ENCODE measurements at places on chromosomes 12 and 14.
A peak's percentile ranks its signal among the peaks of the same experiment; 100 is the strongest.

GRCh38 chr12:51071663-51072062 lies 11.7 kb downstream of the CSRNP2 start:
- DNase-seq, result no peak

- DNase-seq, result no peak
Observed at GRCh38 chr12:68833508-68833907, 25.5 kb downstream of the MDM2 start.

GRCh38 chr12:113475451-113476175 lies 3.9 kb upstream of the LHX5 start:
- no peak for DNase-seq

DNA sequence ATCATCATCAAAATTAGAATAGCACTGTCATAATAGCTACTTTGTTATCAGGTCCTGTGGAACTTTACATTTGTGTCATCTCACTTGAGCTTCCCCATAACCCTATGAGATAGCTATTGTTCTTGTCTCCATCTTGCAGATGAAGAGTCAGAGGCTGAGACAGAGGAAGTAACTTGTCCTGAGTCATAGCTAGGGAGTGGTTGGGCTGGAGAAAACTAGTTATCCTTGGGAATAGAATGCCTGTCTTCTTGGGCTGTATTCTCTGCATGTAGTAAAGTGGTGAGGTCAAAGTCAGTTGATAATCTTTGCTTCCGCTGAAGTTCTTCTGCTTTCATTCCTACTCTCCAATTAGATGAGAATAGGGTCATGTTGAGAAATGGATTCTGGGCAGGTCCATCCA lies 117.0 kb downstream of the SMOC1 start:
- peak; percentile 32 for DNase-seq

DNA sequence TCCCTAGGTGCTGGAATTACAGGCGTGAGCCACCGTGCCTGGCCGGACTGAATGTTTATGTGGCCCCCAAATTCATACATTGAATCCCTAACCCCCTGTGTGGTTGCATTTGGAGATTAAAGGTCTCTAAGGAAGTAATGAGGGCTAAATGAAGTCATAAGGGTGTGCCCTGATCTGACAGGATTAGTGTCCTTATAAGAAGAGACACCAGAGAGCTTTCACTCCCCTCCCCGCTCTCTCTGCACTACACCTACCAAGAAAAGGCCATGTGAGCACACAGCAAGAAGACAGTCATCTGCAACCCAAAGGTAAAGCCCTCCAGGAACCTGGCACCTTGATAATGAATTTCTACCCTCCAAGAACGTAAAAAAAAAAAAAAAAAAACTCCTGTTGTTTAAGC lies 212.1 kb upstream of the CAND1 start:
- no peak for DNase-seq

DNA sequence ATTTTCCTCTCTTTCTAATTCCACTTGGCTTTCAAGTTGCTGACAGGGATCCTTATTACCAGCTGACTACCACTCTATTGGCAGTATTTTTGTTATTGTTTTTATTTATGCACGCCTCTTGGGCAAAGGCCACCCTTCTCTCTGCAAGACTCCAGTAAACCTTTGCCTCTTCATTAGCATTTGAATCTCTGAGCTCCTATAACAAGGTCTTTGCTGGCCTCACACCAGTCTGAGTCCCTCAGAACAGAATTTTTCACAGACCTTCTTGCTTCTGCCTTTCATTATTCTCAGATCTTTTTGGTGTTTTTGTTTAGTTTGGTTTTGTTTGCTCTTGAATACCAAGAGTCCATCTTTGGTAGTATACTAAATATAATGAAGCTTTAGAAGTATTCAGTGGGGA lies 145.9 kb downstream of the PDZRN4 start:
- DNase-seq, result no peak
